ENCODE measurements at places on chromosomes 1 and 21. TPM values are rescaled to one million over a fixed set of nuclear protein-coding genes. Genes with fewer than 3 reads are reported as not detected.

DNA sequence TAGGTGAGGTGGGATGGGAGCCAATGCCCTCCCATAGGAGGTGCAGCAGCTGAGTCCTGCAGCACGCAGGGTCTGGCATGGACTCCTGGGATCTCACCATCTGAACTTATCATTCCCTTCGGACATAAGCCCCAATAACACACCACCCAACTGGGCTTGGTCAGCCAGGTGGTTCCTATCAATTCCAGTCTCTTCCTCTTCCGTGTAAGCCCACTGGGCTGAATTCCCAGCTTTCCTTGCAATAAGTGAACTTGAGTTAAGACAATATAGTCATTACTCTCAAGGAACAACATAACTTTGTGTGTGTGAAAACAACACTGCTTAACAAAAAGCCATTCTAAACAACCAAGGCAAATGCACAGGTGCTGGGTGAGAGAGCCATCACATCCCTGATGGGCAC lies 86.6 kb upstream of the EDN2 start:
- no peak overlapping the region for H3K27ac ChIP-seq
- peaks cover 10% of the 10 kb centered on the region for H3K4me1 ChIP-seq

The USP21 gene
- total RNA-seq: 21.2 TPM

The CD2 gene
- 140 TPM for total RNA-seq

The PTCH2 gene
- 1.9 TPM for total RNA-seq

DNA sequence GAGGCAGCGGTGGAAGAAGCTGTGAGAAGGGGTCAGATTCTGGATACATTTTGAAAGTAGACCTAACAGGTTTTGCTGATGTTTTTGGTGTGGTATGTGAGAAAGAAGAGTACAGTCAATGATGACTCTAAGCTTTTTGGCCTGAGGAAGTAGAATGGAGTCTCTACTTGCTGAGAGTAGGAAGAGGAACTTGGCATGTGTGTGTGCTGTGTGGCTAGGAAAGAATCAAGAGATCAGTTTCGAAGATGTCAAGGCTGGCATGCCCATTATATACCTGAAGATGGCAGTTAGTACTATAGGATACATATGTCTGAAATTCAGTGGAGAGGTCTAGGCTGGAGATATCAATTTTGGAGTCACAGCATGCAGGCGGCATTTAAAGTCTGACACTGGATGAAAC lies 64.4 kb downstream of the MAB21L3 start:
- no peak overlapping the region for H3K4me3 ChIP-seq
- H3K27me3 ChIP-seq: no peaks in the 10 kb centered on the region
- no peak for DNase-seq
- no peaks in the 10 kb centered on the region for H3K36me3 ChIP-seq
- H3K4me1 ChIP-seq: no peaks in the 10 kb centered on the region

- H3K4me1 ChIP-seq: no peaks in the 10 kb centered on the region
- no peak for DNase-seq
- H3K36me3 ChIP-seq: no peaks in the 10 kb centered on the region
Measured at GRCh38 chr1:56255516-56256152, 323.7 kb downstream of the PLPP3 start.

- no peak for DNase-seq
- no peak overlapping the region for H3K4me3 ChIP-seq
- no peaks in the 10 kb centered on the region for H3K4me1 ChIP-seq
- no peaks in the 10 kb centered on the region for H3K36me3 ChIP-seq
- H3K27me3 ChIP-seq: peaks cover 5% of the 10 kb centered on the region
- H3K27ac ChIP-seq: no peak overlapping the region
Measured at GRCh38 chr1:58849551-58849950, 65.7 kb upstream of the JUN start.

- H3K27ac ChIP-seq: no peak overlapping the region
- no peak for DNase-seq
- no peaks in the 10 kb centered on the region for H3K36me3 ChIP-seq
Measured at GRCh38 chr1:205359771-205360565, 3.2 kb upstream of the KLHDC8A start.

DNA sequence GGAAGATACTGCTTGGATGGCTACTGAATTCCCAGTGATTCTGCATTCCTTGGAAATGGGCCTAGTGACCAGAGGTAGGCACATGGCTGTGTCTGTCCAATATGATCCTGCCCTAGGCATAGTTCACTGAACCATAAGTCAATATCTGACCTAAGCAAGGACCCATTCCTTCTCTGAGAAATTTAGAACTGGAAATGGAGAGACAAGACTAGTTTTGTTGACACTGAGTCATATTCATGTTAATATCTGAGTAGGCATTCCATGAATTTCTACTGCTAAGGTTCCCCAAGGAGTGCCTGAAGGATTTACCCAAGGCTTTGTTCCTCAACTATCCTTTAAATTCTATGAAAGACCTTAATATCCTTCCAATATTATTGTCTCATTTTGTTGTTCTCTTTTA lies 329.8 kb upstream of the BEND5 start:
- peaks cover 21% of the 10 kb centered on the region for H3K4me1 ChIP-seq
- H3K27me3 ChIP-seq: no peaks in the 10 kb centered on the region
- no peaks in the 10 kb centered on the region for H3K36me3 ChIP-seq
- DNase-seq: no peak
- H3K4me3 ChIP-seq: no peak overlapping the region

The S100A3 gene
- not detected for total RNA-seq

The FLG2 gene
- total RNA-seq: not detected

DNA sequence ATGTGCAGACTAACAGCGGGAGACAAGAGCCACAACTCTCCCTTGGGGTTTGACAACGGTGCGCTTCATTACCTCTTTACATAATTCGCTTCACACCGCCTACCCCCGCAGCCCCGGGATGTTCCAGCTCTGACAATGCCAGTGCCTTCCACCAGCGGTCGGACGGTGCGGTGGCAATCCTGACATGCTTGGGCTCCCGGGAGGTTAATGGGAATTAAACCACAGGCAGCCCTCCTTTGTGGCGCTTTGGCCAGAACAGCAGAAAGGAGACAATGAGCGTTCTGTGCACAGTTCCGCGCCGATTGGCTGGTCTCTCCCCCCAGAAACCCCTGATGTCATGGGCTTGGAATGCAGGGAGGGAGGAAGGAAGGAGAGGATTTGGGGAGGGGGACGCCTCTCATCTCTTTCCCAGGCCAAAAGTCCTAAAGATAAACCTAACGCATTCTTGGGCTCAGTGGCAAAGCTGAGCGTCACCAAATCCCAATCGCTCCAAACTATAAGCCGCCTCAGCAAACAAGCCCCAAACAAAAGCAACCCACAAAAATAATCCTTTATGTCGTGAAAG lies 1.3 kb downstream of the CNN3 start:
- no peaks in the 10 kb centered on the region for H3K36me3 ChIP-seq
- peaks cover 73% of the 10 kb centered on the region for H3K27me3 ChIP-seq
- H3K4me3 ChIP-seq: peak overlapping the region; percentile 43
- peaks cover 11% of the 10 kb centered on the region for H3K4me1 ChIP-seq
- DNase-seq: no peak
- H3K27ac ChIP-seq: no peak overlapping the region

The GPR157 gene
- total RNA-seq: 2.9 TPM

- H3K27me3 ChIP-seq: no peaks in the 10 kb centered on the region
- peak overlapping the region; percentile 93 for H3K4me3 ChIP-seq
- H3K27ac ChIP-seq: peak overlapping the region; percentile 88
- H3K4me1 ChIP-seq: peaks cover 61% of the 10 kb centered on the region
Measured at GRCh38 chr1:184389446-184389845, 2.6 kb downstream of the C1orf21 start.

The TP73 gene
- total RNA-seq: 1.5 TPM

- no peak for DNase-seq
- H3K27me3 ChIP-seq: no peaks in the 10 kb centered on the region
- H3K4me3 ChIP-seq: no peak overlapping the region
Measured at GRCh38 chr1:156203331-156203730, 9.4 kb downstream of the SLC25A44 start.

DNA sequence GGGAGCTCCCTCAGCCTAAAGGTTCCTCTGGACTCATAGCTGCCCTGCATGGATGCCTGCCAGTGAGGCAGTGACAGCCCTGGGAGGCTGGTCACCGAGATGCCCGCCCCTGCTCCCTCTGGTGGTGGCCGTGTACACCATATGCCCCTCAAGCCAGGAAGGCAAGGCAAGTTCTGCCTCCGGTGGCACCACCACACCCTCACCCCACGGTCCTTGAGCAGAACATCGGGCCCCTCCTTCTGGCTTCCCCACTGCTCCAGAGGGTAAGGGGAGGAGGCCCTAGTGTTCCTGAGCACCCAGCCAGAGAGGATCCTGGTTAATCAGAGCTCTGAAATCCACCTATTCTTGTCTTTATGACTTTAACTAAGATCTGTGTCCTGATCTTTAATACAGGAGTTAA lies 1.5 kb upstream of the S100A14 start:
- DNase-seq: peak; percentile 69
- no peaks in the 10 kb centered on the region for H3K36me3 ChIP-seq
- no peaks in the 10 kb centered on the region for H3K27me3 ChIP-seq
- H3K4me1 ChIP-seq: peaks cover 5% of the 10 kb centered on the region
- peak overlapping the region; percentile 39 for H3K27ac ChIP-seq

GRCh38 chr1:43878854-43879253 lies 54.7 kb upstream of the ARTN start:
- no peaks in the 10 kb centered on the region for H3K4me1 ChIP-seq
- H3K27me3 ChIP-seq: no peaks in the 10 kb centered on the region
- H3K36me3 ChIP-seq: no peaks in the 10 kb centered on the region
- H3K4me3 ChIP-seq: no peak overlapping the region
- DNase-seq: no peak

GRCh38 chr1:46302641-46303037 lies 777 bp downstream of the LRRC41 start:
- no peaks in the 10 kb centered on the region for H3K27me3 ChIP-seq
- peaks cover 33% of the 10 kb centered on the region for H3K4me1 ChIP-seq
- peak overlapping the region; percentile 98 for H3K27ac ChIP-seq
- H3K36me3 ChIP-seq: peaks cover 11% of the 10 kb centered on the region

The TNFAIP8L2 gene
- total RNA-seq: 16.8 TPM

- no peaks in the 10 kb centered on the region for H3K4me1 ChIP-seq
- no peak overlapping the region for H3K4me3 ChIP-seq
- no peak for DNase-seq
- no peaks in the 10 kb centered on the region for H3K36me3 ChIP-seq
Measured at GRCh38 chr1:64527165-64527564, 57.2 kb downstream of the CACHD1 start.

DNA sequence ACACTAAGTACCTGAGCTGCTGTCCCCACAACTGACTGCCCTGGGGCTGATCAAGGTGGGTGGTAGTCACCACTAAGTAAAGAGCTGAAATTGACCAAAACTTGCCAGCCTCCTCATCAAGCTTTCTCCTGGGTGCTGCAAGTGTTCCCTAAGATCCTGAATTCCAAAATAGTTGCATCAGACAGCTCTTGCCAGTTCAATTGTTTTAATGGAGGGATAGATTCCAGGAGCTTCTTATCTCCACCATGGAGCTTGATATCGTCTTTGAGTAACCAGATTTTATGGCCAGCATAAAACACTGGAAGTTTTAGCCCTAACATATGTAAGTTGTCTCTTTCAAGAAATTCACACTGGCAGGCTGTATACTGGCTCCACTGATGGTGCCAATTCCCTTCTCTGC lies 90.3 kb downstream of the NID1 start:
- H3K27me3 ChIP-seq: no peaks in the 10 kb centered on the region
- peaks cover 18% of the 10 kb centered on the region for H3K4me1 ChIP-seq
- no peaks in the 10 kb centered on the region for H3K36me3 ChIP-seq
- no peak overlapping the region for H3K4me3 ChIP-seq
- DNase-seq: no peak
- H3K27ac ChIP-seq: no peak overlapping the region

- H3K4me1 ChIP-seq: no peaks in the 10 kb centered on the region
- H3K4me3 ChIP-seq: no peak overlapping the region
Measured at GRCh38 chr1:39043513-39043912, 17.4 kb downstream of the NDUFS5 start.

GRCh38 chr1:54410359-54410758 lies 4.2 kb upstream of the SSBP3 start:
- peaks cover 41% of the 10 kb centered on the region for H3K4me1 ChIP-seq
- no peak for DNase-seq
- H3K36me3 ChIP-seq: no peaks in the 10 kb centered on the region
- H3K27ac ChIP-seq: no peak overlapping the region

The CACNA1E gene
- not detected for total RNA-seq

The CCDC17 gene
- total RNA-seq: 6.9 TPM

- no peaks in the 10 kb centered on the region for H3K27me3 ChIP-seq
- no peaks in the 10 kb centered on the region for H3K4me1 ChIP-seq
- H3K36me3 ChIP-seq: no peaks in the 10 kb centered on the region
- no peak for DNase-seq
- no peak overlapping the region for H3K4me3 ChIP-seq
Measured at GRCh38 chr1:55054396-55054795, 15.0 kb downstream of the PCSK9 start.

The CDC7 gene
- total RNA-seq: 35.8 TPM

GRCh38 chr1:7043719-7044535 lies 258.7 kb downstream of the CAMTA1 start:
- no peak overlapping the region for H3K27ac ChIP-seq
- peak; percentile 54 for DNase-seq
- H3K36me3 ChIP-seq: no peaks in the 10 kb centered on the region
- H3K27me3 ChIP-seq: peaks cover 8% of the 10 kb centered on the region
- no peaks in the 10 kb centered on the region for H3K4me1 ChIP-seq

All from natural killer cell treated with Interleukin-12 subunit alpha and Interleukin-12 subunit beta and Interleukin-15 and Interleukin-18, amount 100 ng/mL, for 72 hours (primary cell).